ENCODE measurements at places on chromosomes 6 and 20. TPM values are rescaled to one million over a fixed set of nuclear protein-coding genes. Genes with fewer than 3 reads are reported as not detected.

The EDN1 gene
- 23.2 TPM for total RNA-seq

The SLC17A3 gene
- total RNA-seq: 0.86 TPM

The PRICKLE4 gene
- not detected for total RNA-seq

The FABP7 gene
- not detected for total RNA-seq

The SALL4 gene
- not detected for total RNA-seq

The DUSP15 gene
- total RNA-seq: 1.9 TPM

The RAD21L1 gene
- total RNA-seq: 0.10 TPM

The PRR18 gene
- 1.3 TPM for total RNA-seq

The ARFGEF2 gene
- 17.9 TPM for total RNA-seq

The CCN6 gene
- not detected for total RNA-seq

The EPPIN gene
- total RNA-seq: not detected

The ADGB gene
- not detected for total RNA-seq

The KHDC1L gene
- not detected for total RNA-seq

The GABRR2 gene
- total RNA-seq: not detected

The DIDO1 gene
- 21.2 TPM for total RNA-seq

The GPX5 gene
- not detected for total RNA-seq

The ASIP gene
- total RNA-seq: not detected

The ZSCAN23 gene
- 0.59 TPM for total RNA-seq

The FAM50B gene
- not detected for total RNA-seq

The CALHM4 gene
- not detected for total RNA-seq

The NKAPL gene
- not detected for total RNA-seq

The VSX1 gene
- not detected for total RNA-seq

The EPB41L2 gene
- total RNA-seq: 33.3 TPM

The TNF gene
- total RNA-seq: not detected

The PROCR gene
- 53.8 TPM for total RNA-seq

The DSP gene
- total RNA-seq: 0.10 TPM

The PROKR2 gene
- not detected for total RNA-seq

The SAMD5 gene
- total RNA-seq: 12.4 TPM

The GLYATL3 gene
- not detected for total RNA-seq

The RPS6KA2 gene
- 14.1 TPM for total RNA-seq

The TULP1 gene
- not detected for total RNA-seq

The PTCHD4 gene
- total RNA-seq: not detected

The SNAI1 gene
- total RNA-seq: 0.12 TPM

The MUC22 gene
- not detected for total RNA-seq

The TOX2 gene
- not detected for total RNA-seq

The PTCRA gene
- total RNA-seq: not detected

The RGS17 gene
- total RNA-seq: 0.20 TPM

The MPC1 gene
- 58.0 TPM for total RNA-seq
